DMS 273 treated with DMSO at 0.1 percent for 48 hours (cell line): ENCODE measurements at places on chromosomes 11 and 22.

DNA sequence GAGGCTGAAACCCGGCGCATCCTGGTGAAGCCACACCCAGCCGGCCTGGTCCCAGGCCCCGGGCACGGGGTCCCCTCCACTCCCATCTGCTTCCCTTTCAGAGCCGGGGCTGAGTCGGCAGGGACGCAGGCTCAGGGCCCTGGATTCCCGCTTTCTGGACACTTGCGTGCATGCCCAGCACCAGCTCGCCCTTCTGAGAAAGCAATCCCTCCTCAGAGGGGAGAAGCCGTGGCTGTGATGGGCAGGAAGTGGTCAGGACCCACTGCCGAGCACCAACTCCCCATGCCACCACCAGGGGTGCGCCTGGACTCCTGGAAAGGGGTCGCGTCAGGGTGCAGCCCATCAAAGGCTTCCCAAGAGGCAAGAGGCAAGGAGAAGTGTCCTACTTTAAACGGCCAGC lies 15.1 kb downstream of the CDKN1C start:
- no peak for DNase-seq

DNA sequence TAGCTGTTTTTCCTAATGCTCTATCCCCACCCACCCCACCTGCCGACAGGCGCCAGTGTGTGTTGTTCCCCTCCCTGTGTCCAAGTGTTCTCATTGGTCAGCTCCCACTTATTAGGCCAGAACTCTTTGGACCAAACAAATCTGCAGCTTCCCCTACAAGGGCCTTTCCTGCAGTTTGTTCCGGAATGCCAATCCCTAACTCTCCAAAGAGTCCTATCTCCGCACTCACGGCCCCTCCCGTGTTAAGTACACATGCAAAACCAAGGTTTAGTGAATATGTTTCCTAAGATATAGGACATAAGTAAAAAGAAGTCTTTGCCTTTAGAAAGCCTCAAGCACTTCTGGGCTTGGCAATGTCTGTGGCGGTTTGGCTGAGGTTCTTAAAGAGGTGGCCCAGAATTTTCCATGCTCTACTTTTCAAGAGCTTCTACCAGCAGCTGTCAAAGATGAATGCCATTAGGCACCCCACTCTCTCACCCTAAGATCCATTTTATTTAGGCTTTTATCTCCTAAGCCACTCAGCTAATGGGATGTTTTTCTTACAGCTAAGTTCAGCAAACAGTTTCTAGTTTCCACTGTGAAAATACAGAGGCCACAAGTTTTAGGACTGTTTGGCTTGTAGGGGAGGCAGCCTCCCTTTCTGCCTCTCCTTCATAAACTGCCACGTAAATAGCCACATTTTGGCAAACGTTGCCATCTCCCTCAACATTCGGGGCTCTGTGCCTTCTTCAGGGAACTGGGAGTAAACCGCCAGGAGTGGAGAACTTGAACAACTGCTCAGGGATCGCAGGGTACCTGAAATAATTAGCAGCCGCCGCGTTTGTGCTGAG lies 1.6 kb downstream of the CD59 start:
- DNase-seq = no peak

DNA sequence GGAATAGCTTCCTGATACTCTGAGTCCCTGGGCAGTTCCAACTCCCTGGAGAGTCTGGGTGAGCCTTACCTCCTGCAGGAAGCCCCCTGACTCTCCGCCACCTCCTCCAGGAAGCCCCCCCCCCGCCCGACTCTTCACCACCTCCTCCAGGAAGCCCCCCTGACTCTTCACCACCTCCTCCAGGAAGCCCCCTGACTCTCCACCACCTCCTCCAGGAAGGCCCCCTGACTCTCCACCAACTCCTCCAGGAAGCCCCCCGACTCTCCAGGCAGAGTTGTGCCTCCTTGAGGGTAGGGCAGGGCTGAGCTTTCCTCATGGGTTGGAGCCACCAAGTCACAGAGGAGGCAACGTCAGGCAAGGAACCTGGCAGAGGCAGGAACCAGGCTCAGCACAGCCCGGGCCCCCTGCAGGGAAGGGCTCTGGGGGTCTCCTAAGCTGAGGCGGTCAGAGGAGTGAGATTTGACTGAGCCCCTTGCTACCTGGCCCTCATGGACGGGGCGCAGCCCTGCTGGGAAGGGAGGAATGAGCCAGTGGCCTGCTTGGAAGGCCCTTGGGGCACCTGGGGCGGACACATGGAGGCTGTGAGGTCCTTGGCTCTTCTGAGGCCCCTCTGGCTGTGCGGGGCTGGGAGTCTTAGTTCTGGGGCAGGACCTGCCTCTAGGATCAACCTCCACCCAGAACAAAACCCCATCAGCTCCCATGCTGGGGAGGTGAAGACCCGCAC lies 18.1 kb downstream of the MRGPRG start:
- no peak for DNase-seq

GRCh38 chr11:80241766-80242165 lies 800.9 kb upstream of the TENM4 start:
- no peak for DNase-seq

DNA sequence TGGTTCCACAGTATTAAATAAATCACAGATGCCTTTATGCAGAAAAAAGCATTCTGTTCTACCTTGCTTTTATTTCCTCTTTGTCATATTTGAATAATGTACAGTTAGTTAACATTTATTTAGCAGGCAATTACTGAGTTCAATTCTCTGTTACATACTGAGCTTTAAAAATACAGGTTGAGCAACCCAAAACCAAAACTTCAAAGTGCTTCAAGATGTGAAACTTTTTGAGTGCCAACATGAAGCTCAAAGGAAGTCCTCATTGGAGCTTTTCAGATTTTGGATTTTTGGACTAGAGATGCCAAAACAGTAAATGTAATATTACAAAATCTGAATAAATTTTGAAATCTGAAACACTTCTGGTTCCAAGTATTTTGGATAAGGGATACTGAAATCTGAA lies 54.1 kb downstream of the PDHX start:
- no peak for DNase-seq
